ENCODE measurements at places on chromosomes 2 and 18.

DNA sequence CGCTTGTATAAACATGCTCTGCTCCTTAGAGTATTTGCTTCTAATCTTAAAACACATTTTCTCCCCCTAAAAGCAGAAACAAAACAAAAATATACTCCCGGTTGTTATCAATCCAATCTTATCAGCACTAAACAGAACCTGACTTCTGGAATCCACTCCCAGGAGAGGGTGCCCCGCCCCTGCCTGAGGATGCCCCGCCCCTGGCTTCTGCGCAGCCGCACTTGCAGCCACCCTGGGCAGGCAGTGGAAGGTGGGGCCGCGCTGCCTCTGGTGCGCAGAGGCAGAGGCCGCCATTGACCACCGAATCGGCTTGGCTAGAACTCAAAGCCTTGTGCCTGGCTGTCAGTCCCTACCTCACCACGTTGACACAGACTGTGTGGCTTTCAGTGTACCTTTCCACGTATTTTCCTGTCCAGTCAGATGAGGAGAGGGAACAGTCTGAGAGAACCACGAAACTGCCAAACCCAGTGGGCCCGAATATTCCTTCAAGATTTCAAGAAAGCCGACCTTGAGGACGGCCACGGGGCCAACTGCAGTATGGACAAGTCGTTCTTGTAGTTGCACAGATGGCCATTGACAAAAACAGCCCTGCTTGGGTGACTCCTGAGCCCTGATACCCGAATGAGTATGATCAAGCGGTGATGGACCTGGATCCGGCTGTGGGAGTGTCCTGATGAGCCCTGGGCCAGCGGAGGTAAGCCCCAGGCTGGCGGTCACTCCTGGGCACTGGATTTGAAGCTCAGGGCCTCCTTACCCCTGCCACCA is 46.2 kb upstream of the ARHGAP28 start:
- no peak for DNase-seq

GRCh38 chr2:9102861-9103662 is 99.6 kb upstream of the MBOAT2 start:
- no peak for DNase-seq

DNA sequence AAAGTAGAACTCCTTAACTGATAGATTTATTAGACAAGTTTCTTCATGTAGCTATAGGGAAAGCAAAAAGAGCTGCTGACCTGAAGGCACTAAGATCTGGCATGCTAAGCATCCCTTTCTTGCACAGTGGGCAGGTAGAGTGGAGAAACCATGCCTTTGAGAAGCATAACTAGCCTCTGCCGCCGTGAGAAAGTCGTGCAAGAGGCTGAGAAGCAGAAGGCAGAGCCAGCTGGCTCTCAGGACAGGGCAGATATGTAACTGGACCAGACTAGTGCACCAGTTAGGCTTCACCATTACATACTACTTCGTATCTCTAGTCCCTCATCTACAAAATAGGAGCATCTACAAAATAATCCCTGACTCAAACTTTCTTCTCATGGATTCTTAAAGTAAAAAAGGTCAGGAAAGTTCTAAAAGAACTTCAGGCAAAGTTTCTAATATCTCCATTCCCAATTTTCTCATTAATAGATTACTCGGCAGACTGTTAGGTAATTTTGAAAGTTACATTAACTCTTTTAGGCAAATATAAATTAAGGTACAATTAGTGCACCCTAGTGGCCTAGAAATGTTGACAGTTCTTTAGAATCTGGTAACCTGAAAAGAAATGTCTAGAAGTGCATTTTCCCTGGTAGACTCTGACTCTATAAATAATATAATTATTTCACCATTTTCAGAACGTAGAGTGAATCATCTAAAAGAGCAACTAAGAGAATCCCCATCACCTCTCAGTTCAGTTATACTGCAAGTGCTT is 10.3 kb downstream of the ERBB4 start:
- no peak for DNase-seq

DNA sequence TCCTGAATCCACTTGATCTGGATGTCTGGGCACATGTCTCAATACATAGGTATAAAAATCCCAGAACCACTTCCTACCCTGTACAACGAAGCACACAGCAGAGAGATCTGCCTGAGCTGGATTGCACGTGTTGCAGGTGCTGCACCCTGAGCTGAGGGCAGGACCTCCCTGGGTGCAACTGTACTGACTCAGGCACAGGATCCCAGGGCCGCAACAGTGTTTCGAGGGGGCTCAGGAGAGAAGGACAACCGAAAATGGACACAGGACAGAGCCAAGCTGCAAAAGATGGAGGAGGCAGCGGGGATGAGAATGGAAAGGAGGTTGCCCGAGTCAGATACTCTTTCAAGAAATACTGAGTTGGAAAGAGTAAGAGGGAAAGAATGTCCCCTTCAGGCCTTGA is 354.1 kb downstream of the EIPR1 start:
- DNase-seq: no peak

GRCh38 chr2:4791488-4791887 is 900.7 kb upstream of the SOX11 start:
- no peak for DNase-seq

Data from SJSA1 (cell line).